Activated naive CD4-positive, alpha-beta T cell (primary cell): ENCODE measurements at places on chromosomes 12 and 14.

GRCh38 chr14:59755409-59756135, 115.0 kb downstream of the RTN1 start:
- DNase-seq, result no peak

GRCh38 chr12:3568695-3569094, 77.7 kb downstream of the PRMT8 start:
- DNase-seq, result no peak

GRCh38 chr12:40662366-40662765, 29.9 kb upstream of the CNTN1 start:
- DNase-seq, result no peak

DNA sequence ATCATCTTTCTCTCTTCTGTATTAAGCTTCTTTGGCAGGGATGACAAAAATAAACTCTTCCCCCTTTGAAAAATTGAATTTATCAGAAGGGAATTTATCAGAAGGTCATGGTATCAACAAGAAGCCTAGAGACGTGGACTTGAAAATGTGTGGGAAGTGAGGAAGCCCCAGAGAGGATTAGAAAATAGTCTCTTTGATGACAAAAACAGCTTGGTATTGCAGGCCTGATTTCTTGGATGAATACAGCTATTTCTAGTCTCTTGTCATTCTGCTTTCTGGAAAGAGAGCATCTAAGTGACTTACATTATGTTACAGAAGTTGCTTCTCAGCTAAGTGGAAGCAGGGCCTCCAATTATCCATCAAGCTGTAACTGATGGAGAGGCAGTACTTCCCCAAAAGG, 111.1 kb downstream of the KITLG start:
- no peak for DNase-seq

GRCh38 chr12:32151552-32151951, 44.9 kb downstream of the BICD1 start:
- DNase-seq, result no peak

- DNase-seq, result no peak
Measured at GRCh38 chr14:90518941-90519256, 122.1 kb downstream of the CALM1 start.
